ENCODE measurements at places on chromosomes 3 and 15.

DNA sequence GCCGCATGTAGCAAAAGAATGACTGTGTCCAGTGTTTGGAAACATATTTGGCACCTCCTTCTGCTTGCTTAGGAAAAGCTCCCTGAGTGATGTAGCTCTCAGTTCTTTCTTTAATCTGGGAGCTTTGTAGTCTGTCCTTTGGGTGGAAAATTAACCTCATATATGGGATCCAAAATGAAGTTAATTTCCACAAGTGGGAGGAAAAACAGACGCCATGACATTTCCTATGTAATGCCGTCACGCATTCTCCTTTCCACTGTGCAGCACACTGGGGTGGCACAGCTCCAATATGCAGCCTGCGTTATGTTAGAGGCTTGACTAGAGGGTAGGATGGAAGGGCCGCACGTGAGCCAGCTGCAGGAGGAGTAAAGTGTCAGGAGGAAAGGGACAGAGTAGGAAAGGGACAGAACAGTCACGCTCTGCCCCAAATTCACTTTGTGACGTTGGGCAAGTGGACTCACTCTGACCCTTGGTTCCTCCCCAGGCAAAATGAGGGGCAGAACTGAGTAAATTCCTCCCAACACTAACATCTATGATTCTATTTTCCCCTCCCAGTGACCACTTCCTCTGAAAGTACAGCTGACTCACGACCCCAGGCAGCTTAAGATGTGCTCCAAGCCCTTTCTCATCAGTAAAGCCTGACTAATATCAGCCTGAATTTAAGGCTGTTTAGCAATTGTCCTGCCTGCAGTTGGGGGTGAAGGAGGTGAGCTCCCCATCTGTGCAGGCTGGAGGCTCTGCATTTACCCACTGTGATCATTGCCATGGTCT, 176.5 kb upstream of the PFN2 start:
- DNase-seq, result peak; percentile 4

- DNase-seq, result no peak
These were observed 78.6 kb downstream of the RNF13 start for GRCh38 chr3:149891621-149892020.

GRCh38 chr3:132228923-132229322, 88.3 kb upstream of the ACP3 start:
- no peak for DNase-seq

DNA sequence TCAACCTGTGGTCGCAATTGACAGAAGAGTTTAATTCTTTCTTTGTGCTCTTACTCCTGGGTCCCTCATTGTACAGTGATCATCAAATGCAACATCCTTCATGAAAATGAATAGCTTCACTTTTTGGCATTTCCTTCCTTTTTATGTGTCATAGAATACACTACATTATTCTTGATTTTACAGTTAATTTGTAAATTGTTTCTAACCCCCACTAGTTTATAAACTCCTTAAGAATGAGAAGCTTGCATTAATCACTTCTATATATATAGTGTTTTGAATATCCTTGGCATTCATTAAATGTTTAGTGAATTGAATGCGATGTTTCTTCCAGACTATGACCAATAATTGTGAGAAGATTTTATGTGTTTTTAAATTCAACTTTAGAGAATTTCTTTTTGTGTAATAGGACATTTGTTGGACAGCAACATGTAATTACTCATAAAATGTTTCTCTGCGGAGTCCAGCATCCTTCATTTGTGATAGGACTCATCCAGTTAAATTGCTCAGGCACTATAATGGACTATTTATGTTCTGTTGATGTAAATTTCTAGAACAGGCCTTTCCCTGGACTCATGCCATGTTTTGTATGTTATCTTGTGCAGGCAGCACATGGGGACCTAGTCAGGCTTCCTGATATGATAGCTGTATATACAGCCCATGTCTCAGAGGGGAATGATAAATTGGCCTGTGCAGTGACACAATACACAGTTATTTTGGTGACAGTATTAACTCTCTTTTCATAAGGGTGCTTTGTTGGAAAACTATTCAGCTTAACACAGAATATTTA, 51.3 kb downstream of the MBNL1 start:
- DNase-seq, result no peak

DNA sequence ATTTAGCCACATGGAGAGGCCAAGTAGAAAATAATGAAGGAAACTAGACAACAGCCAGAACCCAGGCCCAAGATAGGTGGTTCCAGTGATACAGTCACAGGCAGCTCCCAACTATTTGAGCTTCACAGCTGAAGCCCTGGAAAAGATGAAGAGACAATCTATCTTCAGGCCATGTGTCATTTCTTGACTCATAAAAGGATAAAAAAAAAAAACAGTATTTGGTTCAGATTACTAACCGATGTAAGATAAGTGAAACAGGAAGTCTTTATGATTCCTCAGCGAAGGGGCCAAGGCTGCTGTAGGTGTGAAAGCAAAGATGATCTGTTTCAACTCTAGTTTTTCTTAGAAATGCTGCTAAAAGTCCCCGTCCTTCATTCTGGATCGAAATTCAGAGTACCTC, 394.6 kb downstream of the ZNF385D start:
- no peak for DNase-seq

- peak; percentile 37 for DNase-seq
These were observed 17.5 kb upstream of the SPTSSB start for GRCh38 chr3:161388855-161389254.

- DNase-seq, result no peak
These were observed at the start of gene OR5K4 for GRCh38 chr3:98353554-98353953. Gene OR5K4 (plus strand): TSS chr3:98353854. CDS start chr3:98353854, 0 bp downstream.

- DNase-seq, result no peak
These were observed 265.4 kb downstream of the VPS13C start for GRCh38 chr15:61794881-61795280.

DNA sequence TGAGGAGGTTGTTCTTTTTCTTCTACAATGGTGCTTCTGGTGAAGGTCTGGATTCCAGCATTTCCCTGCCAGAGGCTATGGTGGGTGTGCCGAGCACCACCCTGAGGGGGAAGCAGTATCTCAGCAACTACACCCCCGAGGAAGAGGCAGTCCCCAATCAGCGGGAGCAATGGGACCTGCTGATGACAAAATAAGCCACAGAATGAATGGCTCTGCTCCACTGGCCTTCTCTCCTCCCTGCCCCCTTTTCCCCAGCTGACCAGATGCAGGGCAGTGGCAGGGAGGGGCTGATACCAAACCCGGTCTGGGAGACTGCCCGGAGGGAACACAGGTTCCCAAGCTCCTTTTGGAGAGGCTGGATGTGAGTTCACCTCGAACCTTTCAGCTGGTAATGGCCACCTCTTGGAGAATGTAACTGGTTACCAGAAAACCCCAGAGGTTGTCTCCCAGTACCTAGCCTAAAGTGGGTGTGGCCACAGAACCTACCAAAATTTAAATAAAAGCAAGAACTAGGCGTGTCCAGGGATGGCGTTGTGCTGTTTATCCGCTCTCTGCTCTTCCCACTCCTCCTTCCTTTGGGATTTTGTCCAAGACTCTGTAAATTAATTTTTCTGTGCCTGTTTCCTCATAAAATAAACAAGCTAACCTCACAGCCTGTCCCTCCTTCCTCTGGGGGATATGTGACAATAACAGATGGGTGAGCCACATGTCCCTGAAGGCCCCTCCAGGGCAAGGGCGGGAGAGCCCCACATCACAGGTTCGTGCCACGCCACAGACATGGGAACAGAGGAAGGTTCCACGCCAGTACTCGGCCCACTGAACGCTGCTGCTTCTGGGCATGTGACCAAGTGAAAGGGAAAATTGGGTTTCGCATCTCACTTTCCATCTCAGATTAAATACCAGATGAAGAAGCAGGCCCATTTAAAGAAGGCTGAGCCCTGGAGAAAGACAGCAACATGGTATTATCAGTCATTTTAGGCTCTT, 35.1 kb upstream of the SPTBN5 start:
- peak; percentile 76 for DNase-seq

DNA sequence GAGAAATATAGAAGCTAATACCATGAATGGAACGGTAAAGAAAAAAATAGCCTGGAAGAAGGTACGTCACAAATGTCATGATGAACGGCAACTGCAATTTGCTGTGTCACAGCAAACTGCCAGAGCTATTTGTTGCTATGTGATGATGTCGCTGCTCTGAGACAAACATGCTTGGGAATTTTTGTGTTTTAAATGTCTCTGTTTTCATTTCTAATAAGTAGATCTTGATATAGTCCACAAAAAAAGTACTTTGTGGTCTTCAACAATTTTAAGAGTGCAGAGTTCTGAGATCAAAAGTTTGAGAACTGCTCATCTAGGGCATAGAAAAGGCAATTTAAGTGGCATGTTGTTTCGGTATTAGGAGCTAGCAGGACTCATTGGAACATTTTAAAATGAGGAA, 4.3 kb upstream of the NR1D2 start:
- no peak for DNase-seq

DNA sequence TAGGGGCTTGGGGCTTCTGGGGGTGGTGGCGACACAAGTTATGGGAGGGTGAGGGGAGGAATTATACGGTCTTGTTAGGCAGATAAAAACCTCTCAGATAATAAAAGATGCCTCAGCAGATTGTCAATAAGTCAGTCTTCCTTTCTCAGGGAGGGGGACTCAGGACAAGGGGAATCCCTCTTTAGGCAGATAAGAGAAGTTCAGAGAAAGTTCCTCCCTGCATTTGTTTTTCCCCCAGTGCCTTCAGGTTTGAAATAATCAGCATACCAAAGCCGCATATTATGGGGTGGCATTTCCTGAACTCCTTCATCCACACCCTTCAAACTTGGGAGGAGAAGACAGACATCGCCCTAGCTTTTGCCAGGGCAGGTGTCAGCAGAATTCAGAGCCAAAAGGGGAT, 8.5 kb downstream of the PPCDC start:
- DNase-seq, result no peak

DNA sequence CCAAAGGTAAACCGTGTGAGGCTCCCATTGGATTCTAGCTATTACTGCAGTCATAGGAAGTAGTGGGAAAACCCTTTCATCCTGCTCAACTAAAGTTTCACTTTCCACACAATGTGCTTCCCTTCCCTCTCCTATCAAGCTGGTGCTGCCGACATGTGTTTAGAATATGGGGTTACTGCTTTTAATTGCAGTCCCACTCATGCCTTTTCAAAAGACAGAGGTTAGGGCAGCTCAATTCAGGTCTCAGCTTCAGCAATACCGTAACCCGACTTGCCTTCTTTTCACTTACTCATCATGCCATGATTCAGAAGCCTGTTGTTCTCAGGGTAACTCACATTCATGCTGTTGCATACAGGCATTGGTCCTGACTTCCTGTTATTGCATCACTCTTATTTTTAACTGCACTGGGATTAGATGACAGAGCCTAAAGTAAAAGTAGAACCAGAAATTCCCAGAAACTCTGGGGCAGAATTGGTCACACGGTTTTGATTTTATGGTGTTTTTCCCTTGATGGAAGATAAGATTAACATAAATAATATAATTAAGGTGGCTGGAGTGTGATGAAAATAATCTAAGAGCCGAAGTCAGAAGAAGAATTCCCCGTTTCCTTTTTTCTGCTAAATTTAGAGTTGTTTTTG, 45.7 kb downstream of the C2CD4B start:
- DNase-seq, result peak; percentile 81

DNA sequence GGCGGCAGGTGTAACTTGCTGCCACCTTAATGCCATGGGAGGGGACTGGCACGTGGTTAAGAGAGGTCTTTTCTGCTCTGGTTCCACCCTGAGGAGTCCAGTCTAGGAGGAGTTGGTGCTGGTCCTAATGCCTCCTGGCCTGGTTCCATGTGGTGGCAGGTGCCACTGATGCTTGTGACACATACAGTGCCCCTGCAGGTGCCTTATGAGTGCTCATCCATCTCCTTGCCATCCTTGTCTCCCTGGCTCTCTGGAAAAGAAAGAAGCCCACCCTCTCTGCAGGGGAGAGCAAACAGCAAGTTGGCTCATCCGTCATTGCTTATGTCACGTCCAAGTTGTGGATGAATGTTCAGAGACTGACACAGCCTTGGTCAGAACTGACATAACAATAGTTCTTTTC, 175.8 kb upstream of the DPH6 start:
- no peak for DNase-seq

DNA sequence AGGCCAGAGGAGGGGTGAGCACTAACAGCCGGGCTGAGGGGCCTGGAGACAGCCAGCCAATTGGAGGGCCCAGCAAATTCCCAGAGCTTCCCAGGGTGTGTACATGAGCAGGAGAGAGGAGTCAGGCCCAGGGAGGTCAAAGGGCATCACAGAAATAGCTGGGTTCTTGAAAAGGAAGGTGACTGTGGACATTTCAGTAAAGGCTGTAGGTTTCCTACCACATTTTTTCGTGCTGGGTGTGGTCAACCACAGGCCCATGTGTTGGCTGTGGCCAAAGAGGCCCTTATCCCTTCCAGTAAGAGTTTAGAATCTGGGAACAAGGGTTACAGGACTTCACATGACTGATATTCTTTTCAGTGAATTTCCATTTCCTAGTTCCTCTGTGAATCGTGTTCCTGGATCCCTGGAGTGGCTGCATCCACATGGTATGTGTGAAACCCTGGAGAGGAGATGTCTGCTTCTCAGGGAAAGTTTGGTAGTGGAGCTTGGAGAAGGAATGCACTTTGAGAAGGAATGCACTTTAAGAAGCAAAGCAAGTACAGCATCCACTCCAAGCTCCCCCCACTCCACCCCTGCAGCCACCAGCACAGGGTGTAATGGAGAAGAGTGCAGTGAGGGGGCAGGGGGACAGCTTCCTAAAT, 73.2 kb upstream of the HEG1 start:
- peak; percentile 76 for DNase-seq

DNA sequence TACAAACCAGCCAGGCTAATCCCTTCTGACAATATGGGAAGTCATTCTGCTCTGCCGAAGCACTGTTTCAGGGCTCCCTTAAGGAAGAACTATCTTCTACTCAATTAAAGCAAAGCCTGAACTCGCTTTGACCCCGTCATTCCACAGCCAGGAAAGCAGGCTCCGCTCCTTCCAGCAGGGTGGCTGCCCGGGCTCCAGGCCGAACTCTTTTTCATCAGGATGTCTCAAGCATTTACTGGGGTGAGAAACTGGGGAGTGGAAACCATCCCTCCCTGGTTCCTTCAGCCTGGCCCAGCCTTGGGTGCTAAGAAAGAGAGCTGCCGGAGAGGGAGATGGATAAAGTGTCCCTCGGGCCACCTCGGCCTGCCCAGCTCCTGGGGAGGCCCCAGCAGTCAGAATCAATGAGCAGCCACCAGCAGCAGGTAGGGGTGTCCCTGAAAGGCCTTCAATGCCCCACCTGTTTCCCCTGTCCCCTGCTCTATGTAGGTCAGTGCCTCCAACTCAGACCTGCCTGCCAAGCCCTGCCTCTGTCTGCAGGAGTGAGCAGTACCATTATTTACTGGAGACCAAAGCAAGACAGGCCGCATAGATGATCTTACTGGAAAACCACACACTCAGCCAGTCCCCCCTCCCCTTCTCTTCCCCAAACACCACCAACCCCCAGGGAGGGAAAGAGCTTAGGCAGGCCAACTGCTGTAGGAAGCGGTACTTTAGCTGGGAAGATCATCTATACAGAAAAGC, 225.6 kb upstream of the TLE3 start:
- peak; percentile 20 for DNase-seq

GRCh38 chr3:186142393-186142932, 33.6 kb upstream of the ETV5 start:
- no peak for DNase-seq

- DNase-seq, result no peak
These were observed 2.7 kb downstream of the AP2M1 start for GRCh38 chr3:184177331-184177731.

GRCh38 chr15:40763801-40764628, at the start of gene GCHFR:
Gene GCHFR (plus strand): TSS chr15:40764068. CDS start chr15:40764181, 113 bp downstream.
- DNase-seq, result peak; percentile 72
